ENCODE measurements at places on chromosomes 12 and 14.

GRCh38 chr12:52175371-52176350, 16.2 kb downstream of the KRT80 start:
- no peak for DNase-seq

DNA sequence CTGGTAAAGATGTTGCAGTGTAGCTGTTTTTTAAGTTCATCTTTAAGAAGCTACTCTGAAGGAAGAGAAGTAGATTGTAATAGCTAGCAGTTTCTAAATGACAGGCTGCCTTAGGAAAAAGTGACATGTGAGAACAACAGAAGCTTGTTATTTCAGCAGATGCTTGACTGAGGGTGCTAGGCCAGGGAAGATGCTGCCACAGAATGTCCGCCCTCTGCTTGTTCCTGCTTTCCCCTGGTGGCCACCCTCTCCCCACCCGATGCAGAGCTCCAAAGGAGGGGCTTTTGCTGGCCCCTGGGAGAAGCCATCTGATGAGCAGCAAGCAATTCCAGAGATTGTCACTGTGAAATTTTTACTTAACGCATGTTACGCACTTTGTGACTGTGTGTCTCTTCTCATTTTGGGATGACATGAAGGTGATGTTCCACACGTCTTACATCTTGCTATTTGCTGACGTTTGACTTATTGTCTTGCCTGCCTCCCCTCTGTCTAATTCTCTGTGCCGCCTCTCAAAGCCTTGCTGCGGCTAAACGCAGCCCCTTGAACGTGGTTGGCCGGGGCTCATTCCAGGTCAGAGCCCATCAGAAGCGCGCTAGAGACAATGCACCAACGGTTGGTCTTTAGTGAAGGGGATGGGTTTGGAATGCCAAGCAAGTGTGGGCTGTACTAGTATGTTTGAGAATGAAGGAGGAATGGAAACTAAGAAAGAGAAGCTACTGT, 44.8 kb downstream of the WDR20 start:
- DNase-seq: no peak

DNA sequence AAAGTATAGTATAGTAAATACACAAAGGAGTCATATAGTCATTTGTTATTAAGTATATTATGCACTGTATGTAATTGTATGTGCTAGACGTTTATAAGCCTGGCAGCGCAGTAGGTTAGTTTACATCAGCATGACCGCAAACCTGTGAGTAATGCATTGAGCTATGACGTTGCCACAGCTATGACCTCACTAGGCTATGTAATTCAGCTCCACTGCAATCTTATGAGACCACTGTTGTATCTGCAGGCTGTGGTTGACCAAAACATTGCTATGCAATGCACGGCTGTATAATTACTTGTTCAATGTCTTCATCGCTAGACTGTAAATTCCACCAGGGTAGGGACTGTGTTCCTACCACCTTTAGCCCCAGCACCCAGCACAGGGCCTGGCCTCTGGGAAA, 53.2 kb upstream of the VASH1 start:
- no peak for DNase-seq

- DNase-seq: no peak
Measured at GRCh38 chr12:51622564-51622963, 31.5 kb downstream of the SCN8A start.

GRCh38 chr12:16003460-16003859, 92.3 kb downstream of the DERA start:
- no peak for DNase-seq

DNA sequence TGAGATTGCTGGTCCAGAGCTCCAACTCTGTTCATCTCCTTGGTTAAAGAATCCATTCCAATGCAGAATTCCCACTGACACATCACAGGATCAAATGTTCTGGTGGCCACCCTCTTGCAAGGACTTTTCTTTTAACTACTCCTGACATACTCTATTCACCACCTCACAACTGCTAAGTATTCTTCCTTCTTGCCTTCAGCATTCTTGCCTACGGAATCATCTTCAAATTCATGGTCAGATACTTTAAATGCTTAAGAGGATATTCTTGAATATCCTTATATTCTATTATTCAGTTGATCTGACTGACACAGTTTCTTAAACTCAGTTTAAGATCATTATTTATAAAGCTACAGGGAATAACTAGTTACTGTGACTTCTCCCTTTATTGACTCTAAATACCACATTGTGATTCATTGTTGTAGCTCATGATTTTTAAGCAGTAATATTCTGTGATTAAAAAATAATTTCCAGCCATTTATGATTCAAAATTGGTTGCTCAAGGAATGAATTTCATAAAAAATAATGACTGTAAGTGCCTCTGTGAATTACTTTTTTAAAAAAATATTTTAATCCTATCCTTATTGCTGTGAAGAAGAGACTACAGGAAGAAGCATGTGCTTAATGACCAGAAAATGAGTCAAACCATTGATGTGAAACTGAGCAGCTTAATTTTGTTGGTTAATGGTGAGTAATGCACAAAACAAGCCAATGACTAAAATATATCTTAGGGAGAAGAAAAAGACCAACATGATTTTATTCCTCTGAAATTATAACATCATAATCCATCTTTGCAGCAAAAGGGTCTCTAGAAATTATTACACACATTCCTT, 207.1 kb downstream of the PIK3C2G start:
- DNase-seq: no peak

- DNase-seq: no peak
Measured at GRCh38 chr12:56234746-56235436, 5.0 kb downstream of the SLC39A5 start.

DNA sequence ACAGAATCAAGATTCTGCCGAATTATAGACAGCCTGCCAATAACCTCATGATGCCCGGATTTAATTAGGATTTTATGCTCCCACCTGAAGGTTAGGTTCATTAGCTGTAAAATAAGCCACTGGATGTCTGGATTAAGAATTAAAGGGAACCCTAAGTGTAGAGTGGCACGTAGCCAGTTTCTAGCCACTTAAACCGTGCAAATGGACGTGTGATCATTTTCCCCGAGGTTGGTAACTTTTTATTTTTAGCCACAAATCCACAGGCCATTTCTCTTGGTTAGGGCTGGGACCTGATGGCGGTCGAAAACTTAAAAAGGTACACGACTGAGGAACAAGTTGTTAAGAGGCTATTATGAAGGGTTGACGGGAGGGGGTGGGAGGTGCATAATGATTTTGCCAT, 127.3 kb upstream of the TMPO start:
- no peak for DNase-seq

DNA sequence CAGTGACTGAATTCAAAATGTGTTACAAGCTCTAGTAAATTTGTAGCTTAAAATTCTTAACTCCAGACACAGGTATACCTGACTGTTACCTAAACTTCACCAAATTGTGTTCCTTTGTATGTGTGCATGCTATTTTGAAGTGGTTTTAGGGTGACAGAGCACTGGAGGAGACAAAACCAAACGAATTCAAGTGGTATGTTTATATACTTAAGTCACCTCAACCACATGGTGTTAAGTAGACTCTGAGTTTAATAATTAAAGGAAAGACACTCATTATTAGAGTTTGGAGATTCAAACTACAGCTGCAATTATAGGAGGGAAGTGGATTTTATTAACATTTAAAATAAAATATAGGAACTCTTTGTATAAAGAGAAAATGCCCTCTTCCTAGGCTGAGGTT, 84.3 kb downstream of the PLCZ1 start:
- no peak for DNase-seq

DNA sequence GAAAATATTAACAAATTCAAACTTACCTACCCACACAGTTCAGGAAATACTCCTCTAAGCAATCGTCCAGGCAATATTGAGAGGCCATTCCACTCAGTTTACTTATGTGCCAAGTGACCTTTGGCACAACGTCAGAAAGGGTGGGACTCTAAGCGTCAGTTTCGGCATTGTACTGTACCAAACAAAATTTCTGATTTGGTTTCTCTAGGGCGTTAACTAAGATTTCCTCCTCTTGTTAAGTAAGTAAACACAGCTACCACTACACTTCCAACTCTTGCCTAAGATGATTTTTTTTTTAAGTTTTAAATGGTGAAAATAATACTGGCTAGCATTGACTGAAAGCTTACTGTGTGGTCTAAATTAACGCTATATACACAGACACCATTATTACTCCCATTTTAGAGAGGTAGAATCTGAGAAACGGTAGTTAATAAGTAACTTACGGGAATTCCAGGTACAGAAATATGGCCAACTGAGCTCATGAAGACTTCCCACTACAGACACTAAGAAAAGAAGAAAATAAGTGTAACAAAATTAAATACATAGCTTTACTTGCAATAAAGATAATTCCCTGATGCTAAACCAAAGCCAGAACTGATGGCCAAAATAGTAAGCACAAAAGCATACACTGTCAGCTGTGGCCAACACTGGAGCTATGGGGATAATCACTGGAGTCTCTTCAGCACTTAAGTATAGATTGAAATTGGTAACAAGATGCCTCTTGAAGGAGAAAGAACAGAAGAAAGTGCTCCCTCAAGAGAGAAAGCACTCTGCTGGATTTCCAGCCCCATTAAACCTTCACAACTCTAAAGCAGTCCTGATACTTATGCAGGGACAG, 76.1 kb downstream of the EPS8 start:
- DNase-seq: no peak

DNA sequence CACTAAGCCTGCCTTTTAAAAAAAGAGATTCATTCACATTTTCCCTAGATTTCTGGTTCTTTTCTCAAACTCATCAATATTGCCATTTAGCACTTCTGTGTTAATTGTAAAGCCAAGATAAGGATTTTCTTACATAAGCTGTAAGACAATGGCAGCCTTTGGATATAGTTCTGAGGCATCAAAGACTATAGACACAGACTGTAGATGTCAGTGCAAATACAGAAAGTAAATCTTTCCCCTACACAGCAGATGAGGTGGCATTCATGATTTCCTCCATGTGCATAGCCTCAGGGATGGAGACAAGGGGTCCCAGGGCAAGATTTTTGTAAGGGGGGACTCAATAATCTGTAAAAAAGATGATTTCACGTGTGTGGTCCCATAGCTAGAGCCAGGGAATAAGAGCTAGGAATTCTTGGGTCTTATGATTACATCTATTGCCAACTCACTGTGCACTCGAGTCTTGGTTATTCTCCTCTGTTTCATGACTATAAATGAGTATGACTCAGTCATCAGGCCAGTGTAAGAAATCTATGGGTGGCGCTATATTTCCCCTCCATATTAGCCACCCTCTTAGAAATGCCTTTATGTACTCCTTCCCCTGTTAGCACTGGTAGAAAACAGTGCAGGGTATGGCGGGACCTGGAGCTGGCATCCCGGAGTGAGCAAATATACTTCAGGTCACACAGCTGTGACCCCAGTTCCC, 207.5 kb downstream of the EXOC5 start:
- no peak for DNase-seq

DNA sequence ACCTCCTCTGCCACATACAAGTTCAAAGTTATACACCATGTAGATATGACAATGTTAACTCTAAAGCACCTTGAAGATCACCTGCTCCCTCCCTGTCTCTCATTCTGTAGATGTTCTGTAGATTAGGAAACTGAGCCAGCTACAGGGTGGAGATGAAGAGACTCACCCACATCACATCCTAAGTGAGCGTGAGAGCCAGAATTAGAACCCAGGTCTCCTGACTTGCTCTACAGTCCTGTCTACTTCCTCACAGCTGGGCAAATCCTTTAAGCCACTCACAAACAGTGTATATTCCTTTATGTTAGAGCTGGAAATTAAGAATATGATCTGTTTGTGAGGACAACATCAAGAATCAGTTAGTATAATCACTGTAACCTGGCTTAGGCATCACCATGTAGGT, 1.8 kb downstream of the APPL2 start:
- no peak for DNase-seq

DNA sequence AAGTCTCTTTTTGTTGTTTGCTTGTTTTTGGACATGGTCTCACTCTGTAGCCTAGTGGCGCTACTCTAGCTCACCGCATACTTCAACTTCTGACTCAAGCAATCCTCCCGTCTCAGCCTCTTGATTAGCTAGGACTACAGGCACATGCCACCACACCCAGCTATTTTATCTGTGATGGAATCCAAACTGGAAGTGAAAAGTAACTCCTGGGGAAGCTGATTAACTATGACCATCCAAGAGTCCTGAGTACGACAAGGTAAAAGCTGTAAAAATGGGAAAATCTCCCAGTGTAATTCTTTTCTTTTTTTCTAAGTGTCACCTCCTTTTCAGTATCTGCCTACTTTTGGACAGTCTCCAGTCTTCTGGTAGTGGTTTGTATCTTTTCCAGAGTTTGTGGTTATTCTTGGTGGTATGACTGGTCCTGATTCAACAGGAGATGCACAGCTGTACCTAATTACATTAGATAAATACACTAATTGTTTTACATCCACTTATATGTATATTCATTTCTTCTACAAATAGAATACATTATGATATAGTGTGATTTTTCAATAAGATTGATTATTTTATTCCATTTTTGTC, 97.8 kb downstream of the SLC6A15 start:
- no peak for DNase-seq

DNA sequence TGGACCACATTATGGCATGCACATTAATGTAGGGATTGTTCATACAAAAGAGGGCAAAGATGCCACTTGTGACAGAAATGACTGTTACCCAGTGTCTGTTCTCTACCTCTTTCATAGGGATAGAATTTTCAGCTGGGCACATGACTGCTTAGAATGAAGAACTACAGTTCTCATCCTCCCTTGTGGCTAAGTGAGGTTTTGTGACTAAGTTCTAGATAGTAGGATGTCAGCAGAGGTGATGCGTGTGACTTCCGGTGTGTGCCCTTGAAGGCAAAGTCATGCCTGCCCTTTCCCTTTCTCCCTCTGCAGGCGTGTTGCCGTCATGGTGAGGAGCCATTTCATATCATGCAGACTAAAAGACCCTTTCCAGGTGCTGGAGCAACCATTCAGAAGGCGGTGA, 99.3 kb downstream of the CACNA1C start:
- DNase-seq: no peak

GRCh38 chr12:53719649-53720048, 7.6 kb downstream of the CALCOCO1 start:
- no peak for DNase-seq

DNA sequence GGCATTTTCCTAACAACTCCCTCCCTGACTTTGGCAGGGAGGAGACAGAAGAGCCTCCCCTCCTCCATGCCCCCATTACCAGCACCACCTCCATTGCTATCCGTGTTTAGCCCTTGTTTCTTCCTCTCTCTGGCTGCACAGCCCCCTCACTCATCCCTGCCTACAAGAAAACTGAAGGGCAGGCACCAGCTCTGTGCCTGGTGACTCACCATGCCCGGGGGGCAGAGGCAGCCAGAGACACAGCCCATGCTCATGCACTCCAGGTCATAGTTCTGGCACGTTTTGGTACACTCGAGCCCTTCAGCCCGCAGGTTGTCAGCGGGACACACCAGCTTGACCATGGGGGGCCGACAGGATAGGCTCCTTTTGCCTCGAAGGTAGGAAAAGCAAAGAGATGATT, 80.4 kb downstream of the VWF start:
- no peak for DNase-seq

- DNase-seq: no peak
Measured at GRCh38 chr14:65371784-65372183, 40.7 kb upstream of the FUT8 start.

- no peak for DNase-seq
Measured at GRCh38 chr12:7571257-7571656, 67.7 kb upstream of the CD163 start.

All from stimulated activated CD8-positive, alpha-beta memory T cell treated with anti-CD3 and anti-CD28 coated beads, Interleukin-2, amount 100 ng/mL, for 1 hour (primary cell).